ENCODE measurements at places on chromosomes 12 and 14. TPM values are rescaled to one million over a fixed set of nuclear protein-coding genes. Genes with fewer than 3 reads are reported as not detected.
A peak's percentile ranks its signal among the peaks of the same experiment; 100 is the strongest.

The GNB3 gene
- 2.2 TPM for total RNA-seq

The KRT77 gene
- 110 TPM for total RNA-seq

The MYF5 gene
- 3.5 TPM for total RNA-seq

GRCh38 chr14:101009531-101009930 is 106.0 kb upstream of the RTL1 start:
- DNase-seq, result no peak

GRCh38 chr12:81758421-81759189 is 545 bp downstream of the PPFIA2 start:
- DNase-seq, result no peak

- DNase-seq, result no peak
These were observed 72.6 kb downstream of the PDE6H start for GRCh38 chr12:15045451-15045850.

- no peak for DNase-seq
These were observed 11.0 kb downstream of the DLST start for GRCh38 chr14:74892745-74893144.

DNA sequence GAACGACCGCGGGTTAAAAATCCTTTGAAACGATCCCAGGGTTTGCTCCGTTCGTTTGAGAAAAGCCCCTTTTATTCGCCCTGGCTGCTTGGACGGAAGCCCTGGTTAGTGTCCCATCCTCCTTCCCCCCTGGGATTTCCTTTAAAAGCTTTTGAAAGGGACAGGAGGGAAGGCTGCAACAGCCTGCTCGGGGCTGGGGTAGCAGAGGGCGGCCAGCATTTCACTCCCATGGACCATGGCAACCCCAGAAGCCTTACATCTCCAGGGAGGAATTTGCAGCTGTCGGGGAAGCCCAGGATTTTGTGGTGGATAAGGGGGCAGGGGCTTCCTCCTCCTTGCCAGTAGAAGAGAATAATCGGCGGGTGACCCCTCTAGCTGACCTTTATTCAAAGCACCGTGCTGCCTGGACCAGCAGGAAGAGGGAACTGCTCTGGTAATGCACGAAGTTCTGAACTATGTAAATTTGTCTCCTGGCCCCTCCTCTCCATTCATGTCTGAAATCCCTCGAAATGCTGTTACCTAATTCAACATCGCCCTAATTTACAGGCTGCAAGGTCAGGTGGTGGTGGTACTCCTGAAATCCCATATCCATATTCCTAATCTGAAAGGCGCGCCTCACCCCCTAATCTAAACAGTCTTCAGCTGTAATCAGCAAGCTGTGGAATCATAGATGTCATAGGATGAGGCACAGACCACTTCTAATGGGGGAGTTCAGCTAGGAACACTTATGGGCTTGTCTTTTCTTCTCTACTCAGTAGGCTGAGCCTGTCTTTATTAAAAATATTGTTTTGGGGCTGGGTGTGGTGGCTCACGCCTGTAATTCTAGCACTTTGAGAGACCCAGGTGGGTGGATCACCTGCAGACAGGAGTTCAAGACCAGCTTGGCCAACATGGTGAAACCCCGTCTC is 1.0 kb upstream of the CLIP1 start:
- DNase-seq, result peak; percentile 25
